OCI-LY7 (cell line): ENCODE measurements at places on chromosomes 16 and 17. TPM values are rescaled to one million over a fixed set of nuclear protein-coding genes. Genes with fewer than 3 reads are reported as not detected.
A peak's percentile ranks its signal among the peaks of the same experiment; 100 is the strongest.

DNA sequence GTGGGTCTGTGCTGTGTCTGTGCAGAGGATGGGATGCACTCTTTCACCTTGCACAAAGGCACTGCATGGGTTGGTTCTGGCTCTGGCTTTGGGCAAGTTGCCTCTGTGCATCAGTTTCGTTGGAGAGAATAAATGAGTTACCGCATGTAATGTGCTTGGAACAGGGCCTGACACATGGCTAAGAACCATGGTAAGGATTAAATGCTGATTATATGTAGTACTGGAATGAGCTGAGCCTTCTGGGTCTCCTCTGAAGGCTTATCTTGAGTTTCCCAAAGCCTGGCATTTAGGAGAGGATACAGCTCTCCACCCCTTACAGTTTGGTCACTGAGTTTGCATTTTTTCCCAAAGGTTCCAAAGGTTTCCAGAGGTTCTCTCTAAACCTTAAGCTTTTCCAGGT, 69.1 kb downstream of the KSR1 start:
- no peak for DNase-seq

Gene CCR7
- 0.48 TPM in 1 of 2 replicates, not detected in the other for total RNA-seq

DNA sequence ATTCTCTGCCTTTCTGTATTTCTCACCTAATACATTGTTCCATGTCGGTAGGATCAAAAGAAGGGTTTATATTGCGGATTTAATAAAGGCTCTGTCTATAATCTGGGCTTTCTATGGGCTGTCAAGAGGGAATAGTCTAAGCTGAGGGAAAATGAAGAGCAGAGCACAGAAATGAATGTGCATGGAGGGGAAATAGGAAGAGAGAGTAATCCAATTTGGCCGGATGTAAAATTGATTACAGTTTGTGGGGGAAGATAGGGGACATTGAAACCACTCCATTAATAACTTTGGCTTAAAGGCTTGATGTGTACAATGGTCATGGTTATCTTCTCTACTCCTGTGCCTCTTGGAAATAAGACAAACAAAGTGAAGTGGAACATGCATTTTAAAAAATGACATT, 334.2 kb upstream of the CDH8 start:
- no peak for DNase-seq

Gene EXOC3L1
- total RNA-seq: not detected in 2 replicates

DNA sequence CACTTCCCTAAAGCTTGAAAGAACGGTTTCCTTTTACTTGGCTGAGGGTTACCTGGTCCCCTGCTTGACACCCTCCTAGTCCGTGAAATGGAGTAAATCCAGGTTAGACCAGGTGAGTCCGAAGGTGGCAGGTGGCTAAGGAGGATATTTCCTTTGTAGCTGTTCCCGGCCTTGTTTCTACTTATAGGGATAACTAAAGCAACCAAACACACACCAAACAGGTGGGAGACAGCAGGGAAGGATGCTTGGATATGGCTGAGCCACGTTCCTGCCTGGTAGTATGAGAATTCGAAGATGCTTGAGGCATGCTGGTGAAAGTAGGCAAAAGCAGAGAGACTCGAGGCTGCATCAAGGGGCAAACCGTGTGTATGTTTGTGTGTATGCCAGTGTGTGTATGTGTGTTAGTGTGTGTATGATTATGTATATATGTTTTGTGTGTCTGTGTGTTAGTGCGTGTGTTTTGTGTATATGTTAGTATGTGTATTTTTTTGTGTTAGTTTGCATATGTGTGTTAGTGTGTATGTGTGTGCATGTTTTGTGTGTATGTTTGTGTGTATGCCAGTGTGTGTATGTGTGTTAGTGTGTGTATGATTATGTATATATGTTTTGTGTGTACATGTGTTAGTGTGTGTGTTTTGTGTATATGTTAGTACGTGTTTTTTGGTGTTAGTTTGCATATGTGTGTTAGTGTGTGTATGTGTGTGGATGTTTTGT, 28.9 kb downstream of the RBFOX1 start:
- DNase-seq: no peak

Gene SLX1B
- total RNA-seq: 47.8 and 78.6 TPM in 2 replicates

DNA sequence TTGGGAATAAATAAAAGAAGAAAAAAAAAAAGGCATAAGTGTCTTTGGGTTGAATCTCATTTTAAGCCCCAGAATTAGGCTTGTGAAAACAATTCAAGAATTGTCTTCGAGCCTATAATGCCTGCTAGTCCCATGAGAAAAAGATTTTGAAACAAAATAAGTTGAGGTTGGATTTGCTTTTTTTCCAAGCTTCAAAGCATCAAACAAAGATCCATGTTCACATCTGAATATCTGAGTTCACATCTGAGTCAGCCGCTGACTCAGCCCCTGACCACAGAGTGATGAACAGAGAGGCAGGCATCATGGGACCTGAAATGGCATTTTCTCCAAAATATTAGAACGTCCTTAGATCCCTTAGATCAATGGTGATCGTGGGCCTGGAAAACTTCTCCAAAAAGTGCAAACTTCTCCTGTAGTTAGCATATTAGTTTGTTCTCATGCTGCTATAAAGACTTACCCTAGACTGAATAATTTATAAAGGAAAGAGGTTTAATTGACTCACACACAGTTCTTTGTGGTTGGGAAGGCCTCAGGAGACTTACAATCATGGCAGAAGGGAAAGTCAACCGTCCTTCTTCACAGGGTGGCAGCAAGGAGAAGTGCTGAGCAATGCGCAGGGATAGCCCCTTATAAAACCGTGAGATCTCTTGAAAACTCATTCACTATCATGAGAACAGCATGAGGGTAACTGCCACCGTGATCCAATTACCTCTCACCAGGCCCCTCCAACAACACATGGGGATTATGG, 294.6 kb upstream of the HSBP1 start:
- no peak for DNase-seq

GRCh38 chr17:77422104-77422747, 281.5 kb downstream of the SEC14L1 start:
- no peak for DNase-seq

DNA sequence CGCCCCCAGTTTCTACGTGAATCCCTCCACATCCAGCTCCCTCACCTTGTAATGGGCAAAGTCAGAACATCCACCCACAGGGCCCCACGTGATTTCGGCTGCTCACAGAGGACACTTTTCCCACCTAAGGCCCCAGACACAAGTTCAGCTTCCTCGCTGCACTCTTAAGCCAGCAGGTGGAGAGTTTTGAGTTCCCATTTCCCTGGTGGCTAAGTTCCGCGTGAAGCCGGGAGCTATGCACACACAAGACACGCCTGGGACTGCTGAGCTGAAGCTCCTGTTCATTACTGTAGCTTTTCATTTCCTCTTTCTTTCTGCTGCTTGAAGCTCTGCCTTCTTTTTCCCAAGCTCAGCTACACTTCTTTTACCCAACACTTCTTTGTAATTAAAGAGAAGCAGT, 273.8 kb downstream of the NPIPA8 start:
- DNase-seq: no peak

GRCh38 chr17:2062571-2063183, 7.8 kb downstream of the HIC1 start:
- DNase-seq: no peak

- DNase-seq: no peak
Observed at GRCh38 chr16:56298948-56299596, 107.8 kb downstream of the GNAO1 start.

GRCh38 chr17:9644910-9645751, at the start of gene USP43:
TSS of gene USP43 (plus strand) at chr17:9645517. CDS start at chr17:9645633, 116 bp downstream.
- DNase-seq: peak; percentile 26

Gene HOXB2
- not detected in 2 replicates for total RNA-seq

Gene CCL1
- not detected in 2 replicates for total RNA-seq

- no peak for DNase-seq
Observed at GRCh38 chr17:55794725-55795482, 44.1 kb downstream of the PCTP start.
